Adrenal gland (tissue), 19 donors: ENCODE measurements at places on chromosomes 7 and 10. TPM values are rescaled to one million over a fixed set of nuclear protein-coding genes. Genes with fewer than 3 reads are reported as not detected.

GIMAP5 gene
- polyA plus RNA-seq, result 29.7 TPM

CDK13 gene
- 47.7 TPM for polyA plus RNA-seq

TNKS2 gene
- 7.9 TPM for polyA plus RNA-seq

PKD2L1 gene
- not detected for polyA plus RNA-seq

SORCS1 gene
- polyA plus RNA-seq, result 2.8 TPM

GRM8 gene
- polyA plus RNA-seq, result 0.10 TPM

CRHR2 gene
- not detected for polyA plus RNA-seq

ANKRD30A gene
- polyA plus RNA-seq, result not detected

ZNF503 gene
- polyA plus RNA-seq, result 40.7 TPM

THSD7A gene
- polyA plus RNA-seq, result 1.2 TPM

MOGAT3 gene
- polyA plus RNA-seq, result not detected

CAMK2B gene
- 12.1 TPM for polyA plus RNA-seq

PLCE1 gene
- 1.4 TPM for polyA plus RNA-seq

TRIM24 gene
- polyA plus RNA-seq, result 27.5 TPM

CCL24 gene
- polyA plus RNA-seq, result not detected

MINDY4 gene
- polyA plus RNA-seq, result 5.7 TPM

EPO gene
- polyA plus RNA-seq, result 0.10 TPM
